ENCODE measurements at places on chromosomes 1 and 21. TPM values are rescaled to one million over a fixed set of nuclear protein-coding genes. Genes with fewer than 3 reads are reported as not detected.

DNA sequence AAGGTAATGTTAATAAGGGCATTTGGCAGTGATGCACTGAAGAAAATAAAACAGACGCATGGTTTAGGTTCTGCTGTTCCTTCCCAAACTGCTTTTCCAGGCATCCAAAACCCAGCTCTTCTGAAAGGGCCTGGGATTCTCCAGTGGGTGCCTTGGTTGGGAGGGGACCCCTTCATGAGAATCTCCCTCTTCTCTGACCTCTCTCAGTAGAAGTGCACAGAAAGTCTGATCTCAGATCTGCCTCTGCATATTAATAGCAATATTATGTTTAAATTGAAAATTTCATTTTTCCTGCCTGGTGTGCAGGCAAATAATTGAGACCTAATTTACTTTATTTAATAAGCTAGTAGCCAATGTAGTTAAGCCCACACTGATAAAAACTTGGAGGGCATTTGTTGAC, 260.6 kb downstream of the CAMTA1 start:
- DNase-seq: no peak

DNA sequence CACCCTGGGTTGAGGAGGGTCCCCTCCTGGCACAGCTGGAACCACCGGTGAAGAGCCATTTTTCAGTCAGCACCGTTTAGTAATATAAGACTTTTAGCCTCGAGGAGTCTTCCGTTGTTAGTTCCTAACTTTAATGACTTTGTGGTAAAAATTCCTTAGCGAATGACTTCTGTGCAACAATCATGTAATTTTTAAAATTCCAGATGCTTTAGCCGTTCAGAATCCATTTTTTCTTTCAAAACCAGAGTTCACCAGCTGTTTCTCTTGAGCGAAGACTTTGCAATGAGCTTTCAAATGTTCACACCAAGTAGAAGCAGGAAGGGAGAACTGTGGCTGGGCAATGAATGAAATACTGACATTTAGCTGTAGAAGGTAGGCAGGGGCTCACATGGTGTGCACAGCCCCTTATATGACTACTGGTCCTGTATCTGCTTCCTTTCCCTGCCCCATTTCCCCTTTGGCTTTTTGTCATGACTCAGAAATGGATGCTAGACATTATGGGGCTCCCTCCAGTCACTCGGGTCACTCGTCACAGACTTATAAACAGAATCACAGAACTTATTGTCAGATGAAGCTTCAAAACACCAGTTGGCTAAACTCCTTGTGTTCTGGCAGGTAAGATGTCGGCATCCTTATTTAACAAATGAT, 4.1 kb downstream of the DISC1 start:
- no peak for DNase-seq

DNA sequence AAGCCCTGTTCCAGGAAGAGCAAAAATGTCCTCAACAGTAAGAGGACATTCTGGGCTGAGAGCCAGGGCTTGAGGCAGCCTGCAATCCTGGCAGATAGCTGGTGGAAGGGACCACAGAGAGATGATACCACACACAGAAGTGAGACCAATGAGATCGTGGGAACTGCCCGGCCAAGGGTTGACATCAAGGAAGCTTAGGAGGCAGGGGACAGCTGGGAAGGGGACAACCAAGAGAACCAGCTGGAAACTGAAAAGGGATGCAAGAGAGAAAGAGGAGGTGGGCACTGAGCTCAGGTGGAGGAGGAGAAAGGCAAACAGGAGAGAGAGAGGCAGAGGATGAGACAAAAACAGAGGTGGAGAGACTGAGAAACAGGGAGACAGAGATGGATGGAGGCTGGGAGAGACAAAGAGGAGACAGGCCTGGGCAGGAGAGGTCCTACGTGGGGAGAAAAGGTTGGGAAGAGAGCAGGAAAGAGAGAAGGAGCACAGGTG, 9.2 kb downstream of the PDZK1IP1 start:
- peak; percentile 37 for DNase-seq

DNA sequence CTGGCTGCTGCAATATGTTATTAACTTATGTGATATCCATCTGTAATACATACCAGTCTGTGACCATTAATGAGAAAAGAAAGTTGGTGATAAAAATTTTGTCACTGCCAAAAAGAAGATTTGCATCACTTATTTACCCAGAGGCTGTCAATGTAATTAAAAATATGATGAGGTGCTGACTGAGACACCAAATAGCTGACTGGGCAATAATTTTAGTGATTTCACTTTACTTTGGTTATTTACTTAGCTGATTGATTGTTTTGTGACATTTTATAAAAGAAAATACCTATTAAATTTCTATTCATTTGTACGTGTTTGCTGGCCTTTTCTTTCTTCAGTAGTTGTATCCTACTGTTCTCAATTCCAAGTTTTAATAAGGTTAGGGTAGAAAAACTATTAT, 139.2 kb downstream of the HLX start:
- no peak for DNase-seq

DNA sequence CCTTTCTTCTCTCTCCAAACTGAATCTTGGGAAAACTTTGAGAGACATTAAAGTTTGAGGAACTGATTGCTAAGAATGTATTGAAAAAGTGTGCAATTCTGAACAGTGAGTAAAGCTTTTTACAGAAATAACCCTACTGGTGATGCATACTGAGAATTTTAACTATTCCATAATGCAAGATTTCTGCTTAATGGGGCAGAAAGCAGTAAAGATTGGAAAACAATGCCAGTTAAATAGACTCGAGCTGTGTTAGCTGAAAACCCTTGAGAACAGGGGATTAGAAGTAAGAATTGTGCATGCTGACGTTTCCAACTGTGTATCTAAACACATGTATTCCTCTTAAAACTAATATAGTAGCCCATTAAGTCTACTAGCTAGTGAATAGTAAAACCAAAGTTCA, 1500.2 kb upstream of the PRMT6 start:
- DNase-seq: no peak

Gene FALEC
- 0.35 TPM for total RNA-seq

Gene MX2
- total RNA-seq: 0.75 TPM

Measured in left lobe of liver (tissue), 2 donors.